Neural crest cell (in vitro differentiated cells): ENCODE measurements at places on chromosomes 6 and 20. TPM values are rescaled to one million over a fixed set of nuclear protein-coding genes. Genes with fewer than 3 reads are reported as not detected.
A peak's percentile ranks its signal among the peaks of the same experiment; 100 is the strongest.

DNA sequence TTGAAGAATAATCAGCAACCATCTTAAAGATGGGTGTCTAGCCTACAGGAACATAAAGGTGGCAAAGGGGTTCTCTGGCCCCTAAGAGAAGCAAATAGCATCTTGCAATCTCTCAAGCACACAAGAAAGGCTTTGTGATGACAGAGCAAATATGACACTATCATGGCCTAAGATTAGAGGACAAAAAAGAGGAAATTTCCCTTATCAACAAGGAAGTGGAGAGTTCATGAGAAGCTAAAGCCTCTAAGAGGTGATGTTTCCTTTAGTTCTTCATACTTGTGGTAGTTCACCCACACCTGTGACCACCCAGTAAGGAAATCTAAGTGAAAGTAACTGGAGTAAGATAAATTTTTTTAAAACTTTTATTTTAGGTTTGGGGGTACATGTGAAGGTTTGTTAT, 88.4 kb downstream of the OLIG3 start:
- H3K27me3 ChIP-seq = peaks cover 69% of the 10 kb centered on the region
- no peak overlapping the region for H3K27ac ChIP-seq
- no peaks in the 10 kb centered on the region for H3K4me1 ChIP-seq

Gene CMTR1
- 49.0 and 51.0 TPM in 2 replicates for total RNA-seq

DNA sequence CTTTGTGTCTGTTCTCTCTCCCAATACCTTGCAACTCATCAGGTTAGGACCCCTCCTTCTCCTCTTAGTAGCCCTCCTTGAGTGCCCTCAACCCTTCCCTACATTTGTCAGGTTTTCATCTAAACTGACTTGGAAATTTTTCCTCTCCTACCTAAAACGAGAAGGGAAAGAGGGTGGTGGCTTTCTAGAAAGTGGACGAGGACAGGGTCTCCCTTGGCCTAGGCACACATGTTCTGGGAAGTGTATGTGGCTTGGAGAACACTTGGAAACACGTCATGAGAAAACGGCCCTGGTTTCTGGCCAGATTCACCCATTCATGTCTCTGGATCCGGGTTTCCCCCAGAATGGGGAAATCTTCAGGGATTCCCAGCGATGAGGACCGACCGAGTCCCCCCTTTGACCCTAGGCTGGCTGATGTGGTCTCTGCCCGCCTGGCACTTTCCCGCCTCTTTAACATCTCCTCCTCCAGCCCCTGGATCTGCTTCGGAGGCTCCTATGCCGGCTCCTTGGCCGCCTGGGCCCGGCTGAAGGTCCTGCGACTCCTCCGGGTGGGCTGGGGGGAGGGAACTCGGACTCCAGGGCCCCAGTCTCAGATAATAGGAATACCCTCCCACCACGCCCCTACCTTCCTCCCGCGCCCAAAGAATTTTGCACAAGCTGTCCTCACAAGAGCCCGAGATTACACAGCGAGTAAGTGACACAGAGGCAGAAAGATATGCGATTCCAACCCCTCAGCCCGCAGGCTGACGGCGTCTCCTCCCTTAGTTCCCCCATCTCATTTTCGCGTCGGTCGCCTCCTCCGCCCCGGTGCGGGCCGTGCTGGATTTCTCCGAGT, 3.0 kb downstream of the PRSS16 start:
- H3K4me3 ChIP-seq = peak overlapping the region; percentile 88
- peaks cover 4% of the 10 kb centered on the region for H3K4me1 ChIP-seq
- DNase-seq = no peak
- no peaks in the 10 kb centered on the region for H3K36me3 ChIP-seq
- H3K27me3 ChIP-seq = peaks cover 65% of the 10 kb centered on the region

Gene SLC17A2
- total RNA-seq = not detected in 2 replicates

GRCh38 chr6:75759207-75759606, 10.2 kb downstream of the MYO6 start:
- H3K27ac ChIP-seq = no peak overlapping the region
- no peaks in the 10 kb centered on the region for H3K36me3 ChIP-seq
- no peak for DNase-seq
- no peaks in the 10 kb centered on the region for H3K27me3 ChIP-seq
- peaks cover 17% of the 10 kb centered on the region for H3K4me1 ChIP-seq

Gene SLC22A7
- total RNA-seq = 0.37 TPM in 1 of 2 replicates, not detected in the other

Gene E2F1
- total RNA-seq = 84.8 and 94.9 TPM in 2 replicates

Gene ZNF217
- total RNA-seq = 32.0 and 35.5 TPM in 2 replicates

GRCh38 chr6:56288347-56288746, 41.0 kb upstream of the COL21A1 start:
- no peaks in the 10 kb centered on the region for H3K36me3 ChIP-seq
- peaks cover 2% of the 10 kb centered on the region for H3K27me3 ChIP-seq
- no peak overlapping the region for H3K27ac ChIP-seq
- H3K4me1 ChIP-seq = no peaks in the 10 kb centered on the region
- H3K4me3 ChIP-seq = no peak overlapping the region

- no peaks in the 10 kb centered on the region for H3K36me3 ChIP-seq
- H3K4me1 ChIP-seq = no peaks in the 10 kb centered on the region
- no peak overlapping the region for H3K4me3 ChIP-seq
- no peak overlapping the region for H3K27ac ChIP-seq
- H3K27me3 ChIP-seq = no peaks in the 10 kb centered on the region
- DNase-seq = no peak
Measured at GRCh38 chr6:56038764-56039163, 163.4 kb upstream of the BMP5 start.

- H3K4me1 ChIP-seq = peaks cover 44% of the 10 kb centered on the region
- H3K4me3 ChIP-seq = no peak overlapping the region
- no peak for DNase-seq
- no peak overlapping the region for H3K27ac ChIP-seq
Measured at GRCh38 chr20:62047666-62048345, 17.9 kb downstream of the TAF4 start.

DNA sequence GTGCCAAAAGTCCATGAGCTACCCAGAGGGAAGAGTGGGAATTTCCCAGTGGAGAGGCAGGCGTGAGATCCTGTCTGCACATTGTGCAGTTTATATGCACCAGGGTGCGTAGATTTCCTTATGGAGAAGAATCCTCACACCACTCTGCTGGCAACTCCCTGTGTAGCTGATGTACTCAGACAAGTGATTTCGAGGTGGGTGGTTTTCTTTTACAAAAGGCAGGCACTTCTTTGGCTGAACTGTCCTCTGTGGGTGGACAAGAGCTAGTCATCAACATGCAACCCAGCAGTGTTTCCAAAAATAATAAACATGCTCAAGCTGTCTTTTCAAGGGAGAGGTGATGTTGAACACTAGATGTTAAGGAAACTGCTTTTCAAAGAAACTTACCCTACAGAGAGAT, 121.7 kb upstream of the NXT1 start:
- no peak overlapping the region for H3K27ac ChIP-seq
- H3K27me3 ChIP-seq = peaks cover 9% of the 10 kb centered on the region
- H3K4me1 ChIP-seq = no peaks in the 10 kb centered on the region

DNA sequence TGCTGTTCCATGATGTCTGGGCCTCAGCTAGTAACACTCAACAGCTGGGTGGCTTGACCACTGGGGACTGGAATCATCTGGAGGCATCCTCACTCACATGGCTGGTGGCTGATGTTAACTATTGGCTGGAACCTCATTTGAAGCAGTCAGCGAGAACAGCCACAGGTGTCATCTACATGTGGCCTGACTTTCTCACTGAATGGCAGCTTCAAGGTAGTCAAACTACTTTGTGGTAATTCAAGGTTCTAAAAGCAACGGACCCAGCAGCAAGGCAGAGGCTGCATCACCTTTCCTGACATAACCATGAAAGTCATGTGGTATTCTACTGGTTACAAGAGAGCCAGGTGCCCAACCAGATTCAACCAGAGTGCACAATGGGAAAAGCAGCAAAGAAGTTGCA, 115.9 kb upstream of the DST start:
- H3K4me1 ChIP-seq = peaks cover 46% of the 10 kb centered on the region
- no peak for DNase-seq
- no peak overlapping the region for H3K4me3 ChIP-seq

GRCh38 chr20:5448449-5449118, 131.8 kb upstream of the PROKR2 start:
- no peaks in the 10 kb centered on the region for H3K36me3 ChIP-seq
- H3K27ac ChIP-seq = no peak overlapping the region
- peaks cover 54% of the 10 kb centered on the region for H3K27me3 ChIP-seq
- peak; percentile 77 for DNase-seq

DNA sequence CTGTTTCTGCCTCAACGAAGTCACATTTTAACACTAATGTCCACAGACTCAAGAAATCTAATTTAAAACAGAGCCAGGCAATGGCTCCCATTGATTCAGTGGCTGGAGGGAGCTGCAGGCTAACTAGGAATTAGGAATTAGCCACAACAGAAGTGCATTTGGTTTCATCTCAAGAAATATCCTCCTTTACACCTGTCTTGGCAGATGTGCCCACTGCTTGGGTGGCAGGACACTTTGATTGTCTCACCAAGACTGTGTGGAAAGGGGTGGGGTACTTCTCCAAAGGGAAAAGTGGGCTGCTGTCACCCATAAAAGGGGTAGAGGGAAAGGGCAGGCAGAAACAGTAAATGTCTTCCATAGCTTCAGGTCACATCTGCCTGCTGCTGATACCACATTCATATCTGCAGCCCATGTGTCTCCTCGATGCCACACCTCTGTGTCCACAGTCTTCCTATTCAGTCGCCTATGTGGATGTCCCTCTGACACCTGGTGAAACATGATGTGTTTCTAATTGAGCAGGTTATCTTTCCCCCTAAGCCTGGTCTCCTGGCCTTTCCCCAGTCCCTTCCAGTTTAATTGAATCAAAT, 10.9 kb upstream of the OSER1 start:
- no peak overlapping the region for H3K27ac ChIP-seq
- H3K4me1 ChIP-seq = peaks cover 5% of the 10 kb centered on the region
- H3K4me3 ChIP-seq = no peak overlapping the region
- H3K27me3 ChIP-seq = no peaks in the 10 kb centered on the region
- H3K36me3 ChIP-seq = no peaks in the 10 kb centered on the region

GRCh38 chr6:16421462-16421960, 183.1 kb downstream of the GMPR start:
- H3K27ac ChIP-seq = no peak overlapping the region
- H3K36me3 ChIP-seq = no peaks in the 10 kb centered on the region
- H3K27me3 ChIP-seq = no peaks in the 10 kb centered on the region
- no peak for DNase-seq
- H3K4me1 ChIP-seq = no peaks in the 10 kb centered on the region
- no peak overlapping the region for H3K4me3 ChIP-seq

GRCh38 chr6:45586216-45587171, 208.8 kb upstream of the SUPT3H start:
- no peak overlapping the region for H3K4me3 ChIP-seq
- no peaks in the 10 kb centered on the region for H3K27me3 ChIP-seq
- no peak overlapping the region for H3K27ac ChIP-seq
- no peaks in the 10 kb centered on the region for H3K4me1 ChIP-seq

GRCh38 chr6:30882204-30882758, 2.0 kb upstream of the DDR1 start:
- peaks cover 79% of the 10 kb centered on the region for H3K4me1 ChIP-seq
- H3K36me3 ChIP-seq = no peaks in the 10 kb centered on the region
- peak overlapping the region; percentile 96 for H3K4me3 ChIP-seq
- H3K27me3 ChIP-seq = no peaks in the 10 kb centered on the region
- peak overlapping the region; percentile 97 for H3K27ac ChIP-seq

Gene AIF1
- total RNA-seq = not detected in 2 replicates
